Fibroblast of mammary gland (primary cell): ENCODE measurements at places on chromosomes 5 and 9.
A peak's percentile ranks its signal among the peaks of the same experiment; 100 is the strongest.

- DNase-seq: no peak
Measured at GRCh38 chr5:159217236-159217635, 7.9 kb upstream of the RNF145 start.

DNA sequence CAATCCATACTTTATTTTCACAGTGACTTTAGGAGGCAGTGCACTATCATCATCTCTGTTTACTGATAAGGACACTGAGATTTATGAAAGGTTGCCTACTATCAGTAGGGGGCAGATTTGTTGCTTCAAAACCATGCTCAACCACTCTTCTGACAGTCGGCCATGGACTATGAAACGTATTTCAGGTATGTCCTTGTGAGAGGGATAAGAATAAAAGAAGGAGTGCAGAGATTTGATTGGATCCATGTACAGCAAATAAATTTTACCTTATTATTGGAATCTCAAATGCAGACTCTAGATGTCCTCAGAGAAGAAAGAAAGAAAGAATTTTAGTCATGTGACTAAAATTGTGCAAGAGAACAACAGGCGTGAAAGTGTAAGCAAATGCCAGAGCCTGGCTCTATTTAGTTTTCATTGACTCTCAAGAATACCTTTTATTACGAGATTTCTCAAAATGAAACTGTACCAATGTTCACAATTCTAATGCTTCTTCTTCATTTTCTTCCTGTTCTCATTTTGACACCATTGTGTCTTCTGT lies 296.6 kb upstream of the RASA1 start:
- DNase-seq: peak; percentile 49

DNA sequence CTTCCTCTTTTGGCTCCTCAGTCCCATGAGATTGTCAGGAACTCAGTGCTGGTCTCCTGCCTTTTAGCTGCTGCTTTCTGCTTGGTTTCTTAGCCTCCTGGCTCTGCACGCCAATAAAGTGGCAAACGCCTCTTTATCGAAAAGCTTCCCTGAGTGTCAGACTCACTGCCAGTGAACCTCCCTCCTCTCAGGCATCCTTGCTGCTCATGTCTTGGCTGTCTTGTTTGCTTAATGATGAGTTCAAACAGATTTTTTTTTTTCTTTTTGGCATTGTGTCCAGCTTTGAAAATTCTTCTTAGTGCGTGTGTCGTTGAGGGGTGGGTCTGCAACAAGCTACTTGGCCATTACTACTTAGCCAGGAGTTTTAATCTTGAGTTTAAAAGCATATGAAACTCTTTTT lies 14.9 kb downstream of the RASGRF2 start:
- DNase-seq: no peak

GRCh38 chr5:116569999-116570398 lies 4.6 kb downstream of the SEMA6A start:
- DNase-seq: no peak

GRCh38 chr5:16759147-16759773 lies 142.5 kb upstream of the RETREG1 start:
- no peak for DNase-seq

GRCh38 chr9:97848480-97849237 lies 4.4 kb upstream of the FOXE1 start:
- no peak for DNase-seq

DNA sequence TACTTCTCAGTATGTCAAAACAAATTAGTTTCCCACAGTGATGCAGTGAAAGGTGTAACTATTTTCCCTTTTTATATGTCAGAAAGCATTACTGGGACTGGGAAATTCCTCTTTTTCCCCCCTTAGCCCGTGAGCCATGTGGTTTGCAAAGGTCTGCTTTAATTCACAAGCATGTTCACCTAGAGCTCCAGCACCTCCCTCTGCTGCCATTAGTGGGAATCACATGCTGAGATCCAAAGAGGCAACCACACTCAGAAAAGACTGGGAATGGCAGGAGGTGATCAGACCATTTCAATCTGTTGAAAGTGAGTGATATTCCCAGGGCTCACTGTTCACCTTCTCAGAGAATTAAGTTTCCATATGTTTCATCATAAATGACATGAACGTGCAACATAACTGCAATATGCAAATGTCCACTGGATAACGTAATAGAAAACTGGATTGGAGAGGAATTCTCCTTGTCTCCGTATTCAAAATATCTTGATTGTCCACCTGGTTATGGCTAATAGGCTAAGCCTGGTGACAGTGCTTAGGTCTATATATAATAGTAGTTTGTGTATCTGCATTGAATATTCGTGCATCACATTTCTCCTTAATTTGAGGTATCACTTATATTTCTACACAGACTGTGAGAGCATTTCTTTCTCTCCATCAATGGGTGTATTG lies 703.5 kb upstream of the WWC1 start:
- peak; percentile 36 for DNase-seq

DNA sequence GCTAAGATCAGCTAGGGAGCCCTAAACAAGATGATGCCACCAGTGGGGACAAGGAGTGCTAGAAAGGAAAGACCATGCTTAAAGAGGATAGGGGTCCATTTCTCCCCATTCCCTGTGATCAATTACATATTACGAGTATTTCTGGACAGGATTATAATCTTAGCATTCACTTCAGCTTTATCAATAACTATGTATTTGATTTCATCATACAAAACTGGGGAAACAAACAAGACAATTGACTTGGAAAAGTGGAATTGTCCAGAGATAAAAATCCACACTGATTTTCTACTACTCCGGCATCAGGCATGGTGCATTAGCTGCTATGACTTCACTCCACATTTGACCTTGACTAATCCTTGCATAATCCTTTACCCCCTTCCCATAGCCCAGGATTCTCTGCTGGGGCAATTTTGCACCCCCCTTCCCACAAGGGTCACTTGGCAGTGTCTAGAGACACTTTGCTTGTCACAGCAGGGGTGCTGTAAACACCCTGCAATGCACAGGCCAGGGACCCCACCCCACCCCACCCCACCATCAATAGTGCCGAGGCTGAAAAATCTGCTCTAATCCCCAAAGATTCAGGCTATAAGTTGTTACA lies 29.9 kb upstream of the UBE2QL1 start:
- no peak for DNase-seq

GRCh38 chr5:179912386-179912785 lies 4.7 kb upstream of the TBC1D9B start:
- no peak for DNase-seq

DNA sequence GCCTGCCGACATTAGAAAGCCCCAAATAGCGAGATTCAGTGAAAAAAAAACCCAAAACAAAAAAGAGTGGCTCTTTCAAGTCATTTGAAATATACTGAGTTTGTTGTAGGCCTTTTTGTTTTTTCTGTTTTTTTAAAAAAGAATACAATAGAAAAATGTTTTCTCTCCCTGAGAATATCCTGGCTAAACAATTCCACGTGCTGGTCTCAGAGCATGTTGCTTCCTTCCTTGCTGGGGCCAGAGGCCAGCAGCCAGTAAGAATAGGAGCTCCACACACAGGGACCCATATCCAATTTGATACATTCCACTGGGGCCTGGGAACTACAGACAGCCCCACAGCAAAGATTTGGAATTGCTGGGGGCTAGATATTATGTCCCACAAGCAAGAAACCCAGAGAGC lies 191.4 kb downstream of the HSPA4 start:
- no peak for DNase-seq

DNA sequence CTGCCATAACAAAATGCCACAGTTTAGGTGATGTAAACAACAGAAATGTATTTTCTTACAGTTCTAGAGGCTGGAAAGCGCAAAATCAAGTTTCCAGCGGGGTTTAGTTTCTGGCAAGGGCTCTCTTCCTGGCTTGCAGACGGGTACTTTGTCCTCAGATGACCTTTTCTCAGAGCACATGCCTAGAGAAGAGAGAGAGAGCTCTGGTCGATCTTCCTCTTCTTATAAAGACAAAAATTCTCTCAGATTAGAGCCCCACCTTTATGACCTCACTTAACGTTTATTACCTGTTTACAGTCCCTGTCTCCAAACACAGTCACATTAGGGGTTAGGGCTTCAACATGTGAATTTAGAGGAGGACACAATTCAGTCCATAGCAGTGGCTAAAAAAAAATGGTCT lies 119.7 kb downstream of the CETN3 start:
- peak; percentile 12 for DNase-seq

DNA sequence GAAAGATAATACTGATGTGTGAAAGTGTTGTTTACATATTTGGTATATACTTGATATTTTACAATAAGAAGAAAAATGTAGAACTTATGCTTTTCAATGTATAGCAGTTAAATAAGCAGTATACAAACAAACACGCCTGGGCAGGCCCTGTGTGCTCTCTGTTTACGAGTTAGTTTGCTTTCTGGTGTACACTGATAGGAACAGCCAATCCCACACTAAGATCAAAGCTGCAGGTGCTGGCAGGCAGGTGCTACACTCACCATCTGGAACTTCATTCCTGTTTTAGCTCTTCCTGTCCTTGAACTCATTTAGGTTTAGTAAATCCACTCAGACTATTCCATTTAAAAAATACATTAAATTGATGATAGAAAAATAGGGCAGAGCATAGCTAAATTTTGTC lies 614.7 kb upstream of the ST8SIA4 start:
- no peak for DNase-seq

GRCh38 chr9:106039151-106039935 lies 345.0 kb downstream of the TMEM38B start:
- no peak for DNase-seq

GRCh38 chr9:108861464-108861863 lies 602 bp upstream of the ACTL7A start:
- DNase-seq: no peak

DNA sequence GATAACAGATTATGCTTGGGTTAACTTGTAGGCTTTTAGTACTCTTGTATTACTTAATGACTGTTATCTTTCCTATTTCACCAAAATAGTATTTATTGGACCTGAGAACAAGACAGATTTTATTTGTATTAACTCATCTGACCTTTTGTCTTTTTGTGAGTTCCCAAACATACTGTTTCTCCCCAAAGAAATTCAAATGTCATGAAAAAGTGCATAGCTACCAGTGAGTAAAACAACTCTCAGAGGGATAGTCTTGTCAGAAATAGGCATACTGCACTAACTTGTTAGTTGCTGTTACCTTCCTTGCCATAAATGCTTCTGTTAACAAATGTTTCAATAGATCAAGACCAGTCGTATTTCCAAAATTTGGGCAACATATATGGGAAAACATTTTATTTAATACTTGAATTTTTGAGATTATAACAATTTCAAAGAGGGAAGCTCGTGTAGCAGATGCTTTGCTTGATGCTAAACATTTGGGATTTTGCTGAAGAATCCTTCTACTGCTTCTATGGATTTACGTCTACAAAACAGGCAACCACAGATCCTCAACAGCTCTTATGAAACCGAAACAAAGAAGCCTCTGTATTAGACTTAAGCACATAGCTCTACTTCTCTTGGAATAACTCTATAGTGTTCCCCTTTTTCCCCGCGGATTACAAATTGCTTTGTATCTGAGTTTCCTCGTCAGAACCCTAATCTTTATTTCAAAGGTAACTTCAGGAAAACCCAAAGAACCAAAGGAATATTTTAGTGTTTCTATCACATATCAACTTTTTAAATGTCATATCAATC lies 248.8 kb downstream of the MCTP1 start:
- peak; percentile 16 for DNase-seq

- no peak for DNase-seq
Measured at GRCh38 chr9:36488389-36488756, 84.3 kb upstream of the MELK start.

- DNase-seq: no peak
Measured at GRCh38 chr9:95124582-95125367, 192.7 kb downstream of the FANCC start.

DNA sequence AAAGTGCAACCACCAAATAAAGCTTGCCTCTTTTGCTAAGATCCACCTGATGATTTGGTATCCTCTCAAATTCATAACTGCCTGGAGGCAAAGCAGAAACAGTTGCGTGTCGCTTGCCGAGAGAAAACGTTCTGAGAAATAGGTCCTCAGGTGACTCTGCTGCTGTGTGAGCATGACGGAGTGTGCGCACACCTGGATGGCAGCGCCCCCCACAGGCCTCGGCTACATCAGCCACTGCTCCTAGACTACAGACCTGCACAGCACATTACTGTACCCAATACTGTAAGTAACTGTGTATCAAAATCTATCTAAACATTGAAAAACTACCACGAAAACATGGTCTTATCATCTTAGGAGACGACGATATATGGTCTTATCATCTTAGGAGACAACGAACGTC lies 87.4 kb downstream of the CAMSAP1 start:
- DNase-seq: no peak

- no peak for DNase-seq
Measured at GRCh38 chr9:92709954-92710353, 40.0 kb upstream of the IPPK start.

DNA sequence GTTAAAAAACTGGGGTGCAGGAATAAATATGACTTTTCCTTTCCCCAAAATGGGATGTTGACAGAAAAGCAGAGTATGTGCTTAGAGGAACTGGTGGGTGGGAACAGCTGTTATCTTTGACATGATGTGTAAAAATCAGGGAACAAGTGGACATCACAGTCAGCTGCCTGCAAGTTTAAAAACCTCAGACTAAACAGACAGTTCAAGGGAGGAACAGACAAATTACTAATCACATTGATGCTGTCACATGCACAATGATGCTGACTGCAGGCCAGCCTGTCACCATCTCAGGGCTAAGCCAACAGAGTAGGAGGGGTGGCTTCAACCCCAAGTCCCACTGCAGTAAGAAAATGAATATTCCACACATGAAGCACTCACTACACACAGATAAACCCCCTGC lies 38.2 kb upstream of the UBAP2 start:
- DNase-seq: no peak

DNA sequence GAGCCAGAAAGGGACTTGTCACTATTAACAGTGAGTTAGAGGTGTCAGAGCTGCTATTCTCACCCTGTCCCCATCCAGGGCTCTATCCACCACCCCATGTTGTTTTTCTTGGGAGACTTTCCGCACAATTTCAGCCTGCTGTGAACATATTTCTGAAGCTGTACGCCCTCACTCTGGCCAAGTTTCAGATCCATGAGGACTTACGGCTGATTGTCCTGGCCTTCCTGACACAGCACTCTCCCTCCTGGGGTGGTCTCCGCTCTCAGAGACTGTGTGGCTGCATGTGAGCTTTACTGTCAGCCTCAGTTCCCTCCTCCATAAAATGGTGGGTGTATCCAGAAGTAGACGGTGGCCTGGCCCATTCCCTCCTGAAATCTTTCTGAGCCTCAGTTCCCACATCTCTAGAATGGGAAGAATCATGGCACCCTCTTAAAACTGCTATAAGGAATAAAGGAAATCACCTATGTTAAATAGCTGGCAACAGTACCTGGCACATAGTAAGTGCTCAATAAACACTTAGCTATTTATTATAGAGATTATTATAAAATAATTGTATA lies 804 bp upstream of the IL17B start:
- no peak for DNase-seq

GRCh38 chr9:106834888-106835287 lies 28.1 kb upstream of the ZNF462 start:
- no peak for DNase-seq

DNA sequence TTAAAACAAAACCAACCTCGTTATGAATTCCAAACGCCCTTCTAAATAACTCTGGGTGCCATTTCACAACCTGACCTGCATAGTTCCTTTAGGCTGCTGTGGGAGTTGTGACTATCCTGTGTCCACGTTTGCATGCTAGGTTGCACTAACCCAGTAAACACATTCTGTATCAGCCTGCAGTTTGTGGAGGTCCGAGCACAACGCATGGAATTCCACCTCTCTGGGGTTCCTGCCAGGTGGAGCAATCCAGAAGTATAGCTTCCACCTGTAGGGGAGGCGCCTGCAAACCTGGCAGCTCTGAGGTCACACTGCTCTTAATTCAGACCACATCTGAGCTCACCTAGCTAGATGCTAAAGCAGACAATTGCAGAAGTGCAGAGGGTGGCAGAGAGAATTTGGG lies 57.2 kb downstream of the MARCHF3 start:
- no peak for DNase-seq

GRCh38 chr5:172954751-172955159 lies 4.5 kb upstream of the RPL26L1 start:
- DNase-seq: no peak
